WTC11 (cell line): ENCODE measurements at places on chromosomes 5 and 9.
A peak's percentile ranks its signal among the peaks of the same experiment; 100 is the strongest.

GRCh38 chr9:131319486-131319885 is 30.0 kb downstream of the PLPP7 start:
- DNase-seq = no peak

DNA sequence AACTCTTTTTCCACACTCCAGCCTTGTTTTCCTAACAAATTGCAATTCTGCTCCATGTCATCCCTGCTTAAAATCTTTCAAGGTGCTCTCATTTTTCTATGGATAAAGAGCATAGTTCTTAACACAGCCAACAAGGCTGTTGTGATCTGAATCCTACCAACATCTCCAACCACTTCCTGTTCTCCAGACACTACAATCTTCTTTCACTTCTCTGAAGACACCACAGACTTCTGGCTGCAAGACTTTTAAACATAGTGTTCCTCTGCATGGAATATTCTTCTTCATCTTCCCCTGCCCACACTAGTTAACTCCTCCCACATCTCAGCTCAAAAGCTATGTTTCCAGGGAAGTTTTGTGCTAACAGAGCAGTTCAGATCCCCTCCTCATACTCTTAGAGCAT is 404.8 kb downstream of the MAN2A1 start:
- DNase-seq = no peak

DNA sequence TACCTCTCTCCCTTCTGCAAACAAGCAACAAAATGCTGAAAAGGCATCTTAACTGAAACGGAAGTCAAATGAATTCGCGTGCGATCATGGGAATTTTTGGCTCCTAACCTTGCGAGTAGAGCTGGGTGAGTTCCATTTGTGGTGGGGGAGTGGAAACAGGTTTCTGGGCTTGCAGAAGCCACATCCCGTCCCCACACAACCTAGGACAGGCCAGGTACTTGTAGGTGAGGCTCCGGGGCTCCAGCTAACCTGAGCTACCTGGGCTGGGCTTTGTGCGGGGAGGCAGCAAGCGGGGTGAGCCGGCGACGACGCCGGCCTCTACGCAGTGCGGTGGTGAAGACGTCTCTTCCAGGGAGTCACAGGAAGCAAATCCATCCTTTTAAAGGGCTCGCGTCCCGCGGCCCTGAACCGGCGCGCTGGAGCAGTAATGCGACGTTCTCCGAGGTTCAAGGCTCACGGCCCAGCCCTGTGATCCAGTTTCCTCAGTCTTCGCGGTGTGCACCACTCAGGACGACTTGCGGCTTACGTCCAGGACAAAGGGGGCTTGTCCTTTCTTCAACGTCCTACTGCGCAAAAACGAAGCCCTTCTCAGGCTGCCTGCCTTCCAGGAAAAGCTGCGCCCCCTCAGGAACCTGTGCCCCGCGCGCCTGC is 567 bp upstream of the SPIN1 start:
- peak; percentile 55 for DNase-seq

DNA sequence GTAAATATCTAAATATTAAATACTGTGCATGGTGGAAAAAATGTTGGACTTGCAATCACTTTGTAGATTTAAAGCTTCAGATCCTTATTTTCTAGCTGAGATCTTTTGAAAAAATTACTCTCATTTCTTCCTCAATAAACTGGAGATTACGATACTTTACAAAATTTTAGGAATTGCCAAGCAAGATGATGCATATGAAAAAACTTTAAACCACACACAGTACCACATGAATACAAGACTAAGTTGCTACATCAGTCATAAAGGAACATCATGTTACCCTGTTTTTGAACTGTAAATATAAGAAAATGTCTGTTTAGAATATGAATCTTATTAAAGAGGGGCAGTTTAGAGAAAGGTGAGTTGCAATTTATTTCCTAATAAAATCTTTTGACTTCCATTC is 703.6 kb upstream of the NUDT12 start:
- no peak for DNase-seq

- DNase-seq = no peak
These were observed 68.5 kb downstream of the PTCD2 start for GRCh38 chr5:72388646-72389045.

DNA sequence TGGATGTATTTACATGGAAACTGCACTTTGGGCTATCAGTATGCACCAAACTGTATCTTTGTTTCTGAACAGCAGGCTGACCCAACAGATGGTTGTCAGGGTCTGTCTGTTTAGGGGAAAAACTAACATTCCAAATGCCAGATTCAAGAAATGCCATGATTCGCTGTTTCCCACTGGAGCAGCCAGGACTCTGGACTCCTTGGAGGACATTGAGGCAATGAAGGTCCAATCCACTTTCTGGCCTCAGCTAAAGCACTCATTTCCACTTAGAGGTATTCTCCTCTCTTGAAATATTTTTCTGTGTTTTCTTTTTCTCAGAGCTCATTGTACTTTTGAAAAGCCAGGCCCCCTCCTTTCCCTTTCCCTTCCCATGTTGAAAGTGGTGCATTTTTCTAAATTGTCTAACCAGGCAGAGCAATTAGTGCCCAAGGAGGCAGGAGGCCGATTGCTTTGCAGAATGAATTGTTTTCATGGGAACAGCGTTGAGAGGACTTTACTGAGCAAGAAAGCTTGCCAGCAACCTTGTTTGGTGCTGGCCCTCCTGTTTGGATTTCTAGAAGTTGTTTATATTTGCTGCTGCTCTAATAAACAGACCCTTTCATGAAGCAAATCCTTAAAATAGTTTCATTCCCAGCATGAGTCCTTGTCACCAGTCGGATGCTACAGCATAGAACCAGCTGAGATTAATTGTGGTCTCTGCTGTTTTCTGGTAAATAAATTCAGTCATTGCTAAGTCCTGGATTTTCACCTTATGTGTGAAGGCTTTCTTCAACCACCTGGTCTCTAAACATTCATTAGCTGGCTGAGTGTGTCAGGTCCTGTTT is 132.8 kb upstream of the TAF11L2 start:
- no peak for DNase-seq

GRCh38 chr9:120965344-120966012 is 38.9 kb upstream of the TRAF1 start:
- peak; percentile 34 for DNase-seq

DNA sequence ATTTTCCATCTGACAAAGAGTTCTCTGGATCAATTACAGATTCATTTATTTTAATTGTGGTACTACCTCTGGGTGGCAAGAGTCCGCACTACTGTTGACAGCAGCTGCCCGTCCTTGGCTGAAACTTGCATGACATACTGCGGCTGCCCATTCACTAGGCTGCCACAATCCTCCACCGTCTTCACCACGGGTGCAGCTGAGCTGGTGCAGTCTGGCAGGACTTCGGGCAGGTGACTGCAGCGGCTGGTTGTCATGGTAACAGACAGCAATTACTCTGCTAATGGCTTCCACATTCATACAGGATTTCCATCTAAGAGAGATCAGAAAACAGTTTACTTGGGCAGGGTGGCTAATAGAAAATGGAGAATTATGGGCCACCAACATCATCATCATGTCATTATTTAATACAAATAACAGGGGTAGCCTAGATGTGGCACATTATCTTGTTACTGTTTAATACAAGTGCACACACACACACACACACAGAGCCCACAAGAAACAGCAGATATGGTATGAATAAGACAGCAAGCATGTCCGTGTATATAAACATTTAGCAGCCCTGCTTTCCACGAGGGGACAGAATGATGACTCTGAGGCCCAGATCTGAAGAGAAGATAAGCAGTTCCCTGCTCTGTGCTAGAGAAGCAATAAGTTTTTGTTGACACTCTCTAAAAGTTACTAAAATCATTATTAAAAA is 112.3 kb downstream of the MARCHF3 start:
- peak; percentile 53 for DNase-seq

- DNase-seq = no peak
These were observed 33.0 kb downstream of the FAM240B start for GRCh38 chr9:38686933-38687332.

DNA sequence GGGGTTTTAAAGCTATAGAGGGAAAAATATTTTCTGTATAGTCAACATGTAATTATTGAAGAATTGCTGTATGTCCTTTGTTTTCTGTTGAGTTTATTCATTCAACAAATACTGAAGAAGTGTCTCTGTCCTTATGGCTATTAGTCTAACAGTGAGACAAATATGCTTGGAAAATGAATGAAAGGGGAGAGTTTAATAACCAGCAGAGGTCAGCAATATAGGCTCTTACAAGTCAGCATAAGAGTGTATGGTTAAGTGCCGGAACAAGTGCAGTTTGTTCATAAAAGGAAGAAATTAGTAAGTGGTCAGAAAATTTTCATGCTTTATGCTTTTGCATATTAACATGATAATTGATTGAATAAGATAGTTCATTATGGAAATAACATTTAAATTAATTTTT is 3.6 kb downstream of the SCAMP1 start:
- no peak for DNase-seq

DNA sequence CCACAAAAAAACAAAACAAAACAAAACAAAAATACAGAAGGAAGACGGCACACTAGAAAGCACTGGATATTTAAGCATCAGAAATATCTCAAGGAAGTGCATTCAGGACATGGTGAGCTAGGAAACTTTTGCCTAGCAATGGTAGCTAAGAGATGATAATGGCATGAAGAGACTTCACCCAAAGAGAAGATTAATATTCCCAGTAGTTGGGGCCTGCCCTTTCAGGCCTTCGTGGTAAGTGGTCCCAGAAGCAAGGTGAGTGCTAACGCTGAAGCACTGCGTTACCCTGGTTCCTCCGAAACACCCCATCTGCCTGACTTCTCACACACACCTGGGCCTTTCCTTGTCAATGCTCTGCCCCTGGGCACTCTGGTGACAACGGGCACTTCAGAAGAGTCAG is 585.2 kb downstream of the RAB3C start:
- DNase-seq = no peak

DNA sequence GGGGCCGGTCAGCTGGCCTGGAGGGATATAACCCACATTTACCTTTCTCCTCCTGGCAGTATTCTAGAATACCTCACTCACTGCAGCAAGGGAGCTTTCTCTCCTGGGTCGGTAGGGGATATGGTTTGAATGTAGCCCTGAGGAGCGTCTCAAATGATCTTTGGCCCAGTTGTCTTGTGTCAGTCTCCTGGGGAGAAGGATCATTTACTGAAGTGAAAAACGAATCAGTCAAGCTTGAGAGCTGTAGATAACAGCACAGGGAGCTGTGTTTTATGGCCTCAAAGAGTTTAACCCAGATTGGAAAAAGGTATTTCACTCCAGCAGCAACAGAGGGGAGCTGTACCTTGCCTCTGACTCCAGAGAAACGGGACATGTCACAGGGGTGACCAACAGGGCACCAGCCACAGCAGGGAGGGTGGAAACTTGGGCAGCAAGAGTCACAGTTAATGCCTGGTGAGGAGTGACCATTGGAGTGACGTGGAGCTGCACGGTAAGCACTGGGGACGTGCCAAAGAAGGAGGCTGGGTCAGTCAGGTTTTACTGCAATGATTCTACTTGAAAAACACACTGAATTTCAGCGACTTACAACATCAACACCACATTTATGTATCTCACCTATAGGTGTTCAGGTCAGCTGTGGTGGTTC is 29.8 kb upstream of the ZFR start:
- no peak for DNase-seq

DNA sequence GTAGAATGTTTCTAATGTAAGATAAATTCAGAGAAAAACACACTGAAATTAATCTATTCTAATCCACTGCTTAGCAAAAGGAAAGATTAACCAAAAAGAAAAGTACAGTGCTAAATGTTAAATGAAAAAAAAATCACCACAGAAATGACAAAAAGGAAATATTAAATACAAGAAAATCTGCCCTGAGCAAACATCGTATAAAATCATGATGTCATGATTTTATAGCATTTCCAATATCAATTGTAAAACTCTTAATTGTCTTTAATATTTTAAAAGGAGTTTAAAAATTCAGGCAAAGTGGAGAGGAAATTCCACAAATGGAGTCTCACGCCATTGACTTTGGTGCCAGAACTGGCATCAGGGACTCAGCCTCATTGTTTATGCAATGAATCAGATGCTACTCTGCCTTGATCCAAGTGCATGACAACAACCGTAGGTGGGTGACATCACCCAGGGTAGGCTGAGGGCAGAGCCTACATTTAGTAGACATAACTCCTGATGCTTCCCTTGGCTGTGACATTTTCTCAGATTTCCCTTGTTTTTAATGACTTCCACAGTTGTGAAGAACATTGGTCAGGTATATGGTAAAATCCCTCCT is 696.8 kb downstream of the SEMA5A start:
- DNase-seq = no peak

GRCh38 chr5:11997942-11998341 is 93.7 kb upstream of the CTNND2 start:
- no peak for DNase-seq

GRCh38 chr9:2253636-2254580 is 238.8 kb downstream of the SMARCA2 start:
- DNase-seq = no peak

DNA sequence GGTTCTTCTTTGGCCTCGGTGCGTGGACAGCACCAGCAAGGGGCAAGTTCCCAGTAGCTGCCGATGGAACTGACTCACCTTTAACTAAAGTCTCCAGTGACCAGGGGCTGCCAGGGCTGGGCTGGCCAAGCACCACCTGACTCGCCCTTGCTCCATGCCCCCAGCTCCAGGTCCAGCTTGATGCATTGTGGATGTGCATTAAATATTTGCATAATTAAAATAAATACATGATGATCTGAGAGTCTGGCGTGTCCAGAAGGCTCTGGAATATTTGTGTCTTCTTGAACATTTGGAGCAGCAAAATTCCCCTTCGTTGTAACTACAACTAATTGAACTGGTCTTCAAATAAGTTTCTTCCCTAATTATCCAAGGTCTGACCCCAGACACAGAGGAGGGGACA is 9.5 kb upstream of the PRDM12 start:
- DNase-seq = no peak

- no peak for DNase-seq
These were observed 51.6 kb upstream of the ELL2 start for GRCh38 chr5:96013254-96013653.

DNA sequence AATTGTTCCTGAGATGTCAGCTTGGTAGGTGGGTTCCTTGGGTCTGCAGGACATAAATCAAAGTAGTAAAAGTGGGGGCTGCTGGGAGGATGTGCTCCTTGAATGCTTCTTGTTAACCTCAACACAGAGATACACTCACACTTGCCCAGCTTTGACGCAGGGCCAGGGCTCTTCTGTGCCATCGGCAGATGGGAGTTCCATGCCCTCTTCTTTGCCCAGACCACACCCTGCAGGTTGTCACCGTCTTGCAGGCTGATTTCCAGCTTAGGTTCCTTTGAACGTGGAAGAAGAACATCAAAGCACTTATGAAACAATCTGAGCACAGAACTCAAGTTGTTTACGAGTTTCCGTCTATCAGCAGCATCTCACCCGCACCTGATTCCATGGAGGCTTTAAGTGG is 11.0 kb downstream of the DBH start:
- DNase-seq = no peak

- DNase-seq = peak; percentile 31
These were observed 683 bp downstream of the CLPTM1L start for GRCh38 chr5:1343931-1344901.
